ENCODE measurements at places on chromosomes 3 and 15.

DNA sequence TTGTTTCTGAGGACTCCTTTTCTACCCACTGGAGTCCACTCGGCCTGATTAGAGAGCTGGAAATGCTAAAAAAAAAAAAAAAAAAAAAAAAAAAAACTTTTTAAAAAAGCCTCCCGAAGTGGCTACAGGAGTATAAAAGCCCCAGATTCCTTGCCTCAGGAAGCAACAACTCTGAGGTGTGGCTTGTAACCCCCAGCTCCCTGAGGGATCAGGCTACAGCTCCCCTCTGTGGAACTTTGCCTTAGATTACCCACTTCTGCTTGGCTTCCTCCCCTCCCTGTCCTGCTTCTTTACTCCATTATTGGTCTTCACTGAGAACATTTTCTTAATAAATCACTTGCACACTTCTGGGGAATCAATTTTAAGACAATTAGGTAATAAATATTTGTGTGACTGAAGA, 49.7 kb upstream of the GADL1 start:
- DNase-seq = no peak

- no peak for DNase-seq
Observed at GRCh38 chr3:101133652-101134051, 140.4 kb upstream of the ABI3BP start.

DNA sequence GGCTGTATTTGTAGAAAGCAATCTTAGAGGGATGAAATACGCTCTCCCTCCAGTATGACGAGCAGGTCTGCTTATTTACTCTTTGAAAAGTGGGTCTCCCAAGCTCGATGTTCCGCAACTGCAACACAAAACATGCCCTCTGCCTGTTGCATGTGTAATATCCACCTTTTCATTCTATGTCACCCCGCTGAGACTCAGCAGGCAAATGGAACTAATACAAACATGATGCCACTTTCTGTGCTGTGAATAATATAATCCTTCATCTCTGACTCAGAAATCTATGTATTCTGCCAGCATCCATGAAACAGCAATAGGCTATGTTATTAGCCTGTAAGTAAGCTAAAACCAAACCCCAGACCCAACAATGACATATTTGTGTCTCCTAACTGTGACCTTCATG, 200.8 kb upstream of the TMCO5A start:
- no peak for DNase-seq

DNA sequence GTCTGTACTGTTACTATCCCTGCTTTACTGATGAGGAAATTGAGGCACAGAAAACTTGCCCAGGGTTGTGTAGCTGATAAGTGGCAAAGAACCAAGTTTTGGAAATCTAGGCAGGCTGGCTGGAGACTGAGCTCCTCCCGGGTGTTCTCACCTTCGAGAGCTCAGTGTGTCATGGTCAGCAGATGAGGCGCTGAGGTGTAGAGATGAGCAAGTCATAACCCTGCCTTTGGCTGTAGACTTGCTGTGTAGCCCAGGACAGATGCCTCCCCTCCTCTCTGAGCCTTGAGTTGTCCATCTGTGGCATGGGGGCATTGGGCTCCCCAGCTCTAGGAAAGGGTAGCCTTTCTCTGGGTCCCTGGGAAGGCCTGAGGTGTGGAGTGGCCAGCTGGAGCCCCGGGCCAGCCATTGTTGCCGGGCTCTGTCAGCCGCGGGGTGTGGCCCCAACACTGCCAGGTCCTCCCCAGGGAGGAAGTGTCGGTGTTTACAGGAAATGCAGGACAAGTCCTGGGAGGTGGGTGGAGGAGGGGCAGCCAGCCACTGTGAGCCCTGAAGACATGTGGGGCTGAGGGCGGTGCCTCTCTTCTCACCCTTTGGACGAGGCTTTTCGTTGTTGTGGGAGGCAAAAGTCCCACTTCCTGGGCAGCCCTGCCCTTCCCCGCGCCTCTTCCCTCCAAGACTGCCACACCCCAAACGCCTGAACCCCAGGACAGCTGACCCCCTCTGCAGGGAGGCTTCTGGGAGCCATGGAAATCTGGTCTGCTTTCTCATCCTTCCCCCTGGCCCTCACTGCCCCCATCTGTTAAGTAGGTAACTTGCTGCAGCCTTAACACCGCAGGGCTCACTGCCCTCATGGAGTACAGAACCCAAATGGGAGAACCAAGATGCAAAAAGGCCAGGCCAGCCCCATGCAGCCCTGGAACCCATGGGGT, 29.1 kb downstream of the FGD5 start:
- no peak for DNase-seq

- no peak for DNase-seq
Observed at GRCh38 chr3:114081037-114081436, 24.5 kb downstream of the QTRT2 start.

GRCh38 chr15:75943246-75943645, 39.6 kb downstream of the FBXO22 start:
- DNase-seq = no peak

- DNase-seq = no peak
Observed at GRCh38 chr3:24394754-24395153, 99.9 kb downstream of the THRB start.

GRCh38 chr3:170679190-170679589, 93.3 kb upstream of the SLC7A14 start:
- no peak for DNase-seq

GRCh38 chr15:29675791-29676301, 146.4 kb downstream of the TJP1 start:
- no peak for DNase-seq

DNA sequence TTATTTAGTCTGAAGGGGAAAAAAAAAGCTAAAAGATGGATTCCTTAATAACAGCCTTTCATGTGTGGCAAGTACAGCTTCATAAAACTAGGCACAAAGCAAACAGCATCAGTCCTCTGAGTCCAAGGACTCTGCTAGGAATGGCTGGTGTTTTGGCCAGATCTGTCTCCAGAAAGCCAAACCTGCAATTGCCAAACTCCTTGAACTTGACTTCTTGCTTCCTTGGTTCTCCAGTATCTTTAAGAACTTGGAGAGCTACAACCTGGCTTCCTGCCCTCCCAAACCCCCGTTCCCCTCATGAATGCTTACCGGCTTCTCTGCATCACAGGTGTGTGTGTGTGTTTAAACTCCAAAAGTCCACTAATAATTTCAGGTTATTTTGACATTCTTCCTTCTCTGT, 1.6 kb upstream of the PLOD2 start:
- DNase-seq = no peak

DNA sequence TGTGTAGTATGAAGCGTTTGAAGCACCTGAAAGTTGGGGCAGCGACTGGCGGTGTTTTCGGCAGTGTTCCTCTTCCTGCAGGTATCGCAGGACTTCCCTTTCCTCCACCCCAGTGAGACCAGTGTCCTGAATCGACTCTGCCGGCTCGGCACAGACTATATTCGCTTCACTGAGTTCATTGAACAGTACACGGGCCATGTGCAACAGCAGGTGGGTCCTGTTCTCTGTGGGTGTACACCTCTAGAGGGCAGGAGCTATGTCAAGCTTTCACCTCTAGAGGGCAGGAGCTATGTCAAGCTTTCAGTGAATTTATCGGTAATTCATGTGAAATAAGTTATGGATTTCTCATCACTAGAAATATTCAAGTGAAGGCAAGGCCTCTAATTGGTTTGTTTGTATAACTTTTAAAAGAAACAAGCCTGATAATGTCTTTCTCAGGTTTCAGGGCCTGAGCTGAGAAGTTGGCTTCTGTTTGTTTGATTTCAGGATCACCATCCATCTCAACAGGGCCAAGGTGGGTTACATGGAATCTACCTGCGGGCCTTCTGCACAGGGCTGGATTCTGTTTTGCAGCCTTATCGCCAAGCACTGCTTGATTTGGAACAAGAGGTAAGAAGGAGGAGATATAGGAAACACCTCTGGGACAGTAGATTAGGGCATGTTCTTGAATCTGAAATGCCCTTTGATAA, 5.3 kb downstream of the TUBGCP4 start:
- peak; percentile 83 for DNase-seq

DNA sequence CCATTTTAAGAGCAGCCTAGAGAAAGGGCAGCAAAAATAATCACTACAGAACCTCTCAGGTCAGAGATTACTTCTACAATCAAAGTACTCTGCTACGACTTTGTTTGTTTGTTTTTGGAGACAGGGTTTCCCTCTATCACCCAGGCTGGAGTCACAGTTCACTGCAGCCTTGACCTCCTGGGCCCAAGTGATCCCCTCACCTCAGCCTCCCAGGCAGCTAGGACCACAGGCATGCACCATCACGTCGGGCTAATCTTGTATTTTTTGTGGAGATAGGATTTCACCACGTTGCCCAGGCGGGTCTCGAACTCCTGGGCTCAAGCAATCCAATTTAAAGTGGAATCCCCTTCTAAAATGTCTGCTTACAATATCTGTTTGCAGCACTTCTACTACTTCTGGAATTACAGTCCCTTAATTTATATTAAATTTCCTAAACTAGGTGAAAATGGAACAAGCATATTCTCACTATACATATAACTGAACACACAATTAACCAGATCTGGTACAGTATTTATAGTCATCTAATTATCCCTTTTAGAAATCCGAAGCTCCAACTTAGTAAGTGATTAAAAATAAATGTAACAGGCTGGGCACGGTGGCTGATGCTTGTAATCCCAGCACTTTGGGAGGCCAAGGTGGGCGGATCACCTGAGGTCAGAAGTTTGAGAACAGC, 4.4 kb downstream of the UACA start:
- no peak for DNase-seq

GRCh38 chr3:58857402-58857801, 190.8 kb upstream of the FAM3D start:
- no peak for DNase-seq

- no peak for DNase-seq
Observed at GRCh38 chr3:78900426-78900825, 867.4 kb downstream of the ROBO1 start.

DNA sequence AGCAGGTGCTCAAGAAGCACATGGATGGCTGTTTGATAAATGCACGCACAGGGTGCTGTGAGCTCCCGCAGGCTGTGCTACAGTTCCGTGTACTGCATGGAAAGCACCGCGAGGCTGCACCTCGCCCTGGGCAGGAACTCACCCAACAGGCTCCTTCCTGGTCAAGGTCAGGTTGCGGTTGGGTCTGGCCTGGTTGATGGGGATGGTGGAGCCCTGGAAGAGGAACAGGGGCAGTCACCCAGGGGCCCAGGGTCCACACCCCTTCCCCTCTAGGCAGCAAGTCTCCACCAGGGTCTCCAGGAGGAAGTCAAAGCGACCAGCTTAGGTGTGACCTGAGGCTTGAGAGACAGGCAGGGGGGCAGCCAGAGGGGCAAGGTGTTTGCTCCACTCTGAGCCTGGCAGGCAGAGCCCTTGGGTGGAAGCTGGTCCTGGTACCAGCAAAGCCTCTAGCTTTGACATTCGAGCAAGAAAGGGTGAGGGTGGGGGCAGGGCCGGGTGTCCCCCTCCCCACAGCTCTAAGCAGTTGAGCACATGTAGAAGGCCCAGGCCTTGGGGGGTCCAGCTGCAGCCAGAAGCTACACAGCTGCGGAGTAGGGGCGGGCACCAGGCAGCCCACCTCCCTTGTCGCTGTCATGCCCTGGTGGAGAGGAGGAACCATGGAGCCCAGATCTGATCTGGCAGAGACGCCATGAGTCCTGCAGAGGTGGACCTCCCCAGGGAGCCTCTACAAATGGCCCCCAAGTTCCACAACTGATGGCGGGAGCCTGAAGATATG, 46.3 kb upstream of the SLC41A3 start:
- no peak for DNase-seq

DNA sequence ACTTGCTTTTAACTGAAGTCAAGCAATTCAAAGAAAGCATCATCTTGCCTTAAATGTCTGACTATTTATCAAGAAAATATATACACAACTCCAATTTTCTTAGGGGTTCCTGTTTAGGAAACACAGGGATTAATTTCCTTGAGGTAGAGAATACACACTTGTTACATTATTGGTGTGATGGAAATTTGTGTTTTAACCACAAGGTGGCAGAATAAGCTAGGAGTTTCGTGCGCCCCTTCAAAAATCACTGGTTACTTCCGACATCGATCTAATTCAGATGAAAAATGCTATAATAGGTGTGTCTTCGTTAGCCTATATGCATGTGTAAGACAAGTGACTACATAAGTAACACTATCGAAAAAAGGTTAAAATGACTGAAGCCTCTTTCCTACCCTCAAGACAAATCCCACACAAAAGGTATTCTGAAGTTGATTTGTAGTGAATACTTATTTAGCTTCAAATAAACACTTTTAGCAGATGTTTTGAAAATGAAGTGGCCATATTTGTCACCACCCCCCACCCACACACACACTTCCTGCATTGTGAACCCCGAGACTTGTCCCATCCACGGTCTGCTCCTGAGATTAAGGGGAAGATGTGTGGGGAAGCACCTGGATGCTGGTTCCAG, 246.5 kb downstream of the ROBO1 start:
- peak; percentile 83 for DNase-seq

GRCh38 chr3:100449214-100449613, 43.2 kb upstream of the TMEM45A start:
- DNase-seq = no peak

- DNase-seq = no peak
Observed at GRCh38 chr3:157282261-157283191, 122.6 kb upstream of the CCNL1 start.

DNA sequence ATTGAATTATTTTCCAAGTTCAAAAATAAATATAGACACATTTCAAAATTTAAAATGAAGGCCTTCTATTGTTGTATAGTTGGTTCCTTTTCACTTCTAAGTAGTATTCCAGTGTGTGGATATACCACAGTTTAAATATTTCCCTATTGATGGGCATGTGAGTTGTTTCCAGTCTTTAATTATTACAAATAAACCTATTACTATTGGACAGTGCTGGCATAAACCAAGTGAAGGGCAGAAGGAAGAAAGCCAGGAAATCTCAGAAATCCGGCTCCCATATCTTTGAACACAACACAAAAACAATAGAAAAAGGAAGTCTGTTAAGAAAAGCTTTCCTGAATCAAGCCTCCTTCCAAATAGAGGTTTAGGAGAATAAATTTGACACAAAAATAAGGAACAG, 26.1 kb downstream of the GOLGB1 start:
- no peak for DNase-seq

DNA sequence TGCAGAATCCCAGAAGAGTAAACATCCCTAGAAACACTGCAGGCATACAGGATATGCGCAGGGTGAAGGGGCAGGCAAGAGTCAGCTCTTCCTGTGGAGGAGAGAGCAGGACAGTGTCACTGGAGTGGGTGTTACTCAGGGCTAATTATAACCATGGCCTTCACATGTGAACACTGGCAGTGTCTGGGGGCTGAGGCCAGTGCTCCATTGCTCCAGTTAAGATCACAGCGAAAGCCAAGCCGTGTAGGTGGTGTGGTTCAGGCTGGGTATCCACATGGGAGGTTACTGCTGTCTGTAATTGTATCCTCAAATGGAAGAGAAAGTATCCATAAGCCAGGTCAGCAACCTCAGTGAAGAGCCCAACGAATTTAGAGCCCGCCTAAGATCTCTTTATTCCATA, 84.6 kb downstream of the MESD start:
- no peak for DNase-seq

DNA sequence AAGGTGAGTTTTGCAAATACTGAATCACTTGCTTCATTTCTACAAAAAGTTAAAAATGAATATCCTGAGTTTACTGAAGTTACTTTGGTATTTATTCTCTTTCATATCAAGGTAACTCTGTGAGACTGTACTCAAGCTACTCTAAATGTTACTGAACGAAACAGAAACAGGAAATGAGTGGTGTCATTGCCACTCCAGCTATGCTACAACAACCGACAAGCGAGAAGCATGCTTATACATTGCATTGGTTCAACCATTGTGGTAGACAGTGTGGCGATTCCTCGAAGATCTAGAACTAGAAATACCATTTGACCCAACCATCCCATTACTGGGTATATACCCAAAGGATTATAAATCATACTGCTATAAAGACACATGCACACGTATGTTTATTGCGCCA, 313.2 kb upstream of the THBS1 start:
- DNase-seq = no peak
